ENCODE measurements at places on chromosomes 13 and 19.

DNA sequence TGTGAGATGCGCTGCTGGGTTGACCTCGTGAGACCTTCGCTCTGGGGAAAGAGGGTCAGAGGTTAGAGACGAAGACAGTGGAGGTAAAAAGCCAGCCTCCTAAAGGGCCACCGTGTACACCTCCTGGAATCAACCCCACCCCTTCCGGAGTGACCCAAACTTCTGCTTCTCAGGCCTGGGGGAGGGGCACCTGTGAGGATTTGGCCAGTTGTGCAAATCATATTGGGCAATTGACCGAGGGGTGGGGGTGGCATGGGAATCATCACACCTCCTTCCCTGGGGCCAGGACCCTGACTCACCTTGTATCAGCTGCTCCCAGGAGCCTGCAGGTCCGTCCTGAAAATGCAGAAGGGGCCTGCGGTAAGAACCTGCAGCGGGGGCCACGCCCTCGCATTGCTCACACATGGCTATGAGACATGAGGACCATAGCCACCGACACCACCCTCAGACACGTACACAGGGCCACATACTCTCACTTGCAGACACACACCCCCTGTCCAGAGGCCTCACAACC lies 2.8 kb downstream of the TNFSF14 start:
- peak; percentile 41 for DNase-seq

GRCh38 chr13:73521290-73521624 lies 462.5 kb downstream of the KLF5 start:
- DNase-seq, result no peak

GRCh38 chr19:1154731-1155351 lies 19.2 kb downstream of the SBNO2 start:
- peak; percentile 85 for DNase-seq

DNA sequence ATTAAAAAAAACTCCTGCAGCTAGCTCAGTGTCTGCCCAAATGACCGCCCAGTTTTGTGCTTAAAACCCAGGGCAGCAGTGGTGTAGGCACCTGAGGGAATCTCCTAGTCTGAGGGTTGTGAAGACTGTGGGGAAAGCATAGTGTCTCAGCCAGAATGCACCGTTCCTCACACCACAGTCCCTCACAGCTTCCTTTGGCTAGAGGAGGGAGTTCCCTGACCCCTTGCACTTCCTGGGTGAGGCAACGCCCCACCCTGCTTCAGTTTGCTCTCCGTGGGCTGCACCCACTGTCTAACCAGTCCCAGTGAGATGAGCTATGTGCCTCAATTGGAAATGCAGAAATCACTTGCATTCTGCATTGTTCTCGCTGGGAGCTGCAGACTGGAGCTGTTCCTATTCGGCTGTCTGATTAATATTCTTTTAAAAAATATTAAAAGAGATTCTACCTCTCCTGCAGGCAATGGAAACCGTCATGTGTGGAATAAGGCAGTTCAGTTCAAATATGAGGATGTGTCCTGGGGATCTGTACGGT lies 645.7 kb downstream of the FGF9 start:
- no peak for DNase-seq

- no peak for DNase-seq
Measured at GRCh38 chr19:6864325-6864940, 22.9 kb upstream of the ADGRE1 start.
